ENCODE measurements at places on chromosomes 7 and 10. TPM values are rescaled to one million over a fixed set of nuclear protein-coding genes. Genes with fewer than 3 reads are reported as not detected.

DNA sequence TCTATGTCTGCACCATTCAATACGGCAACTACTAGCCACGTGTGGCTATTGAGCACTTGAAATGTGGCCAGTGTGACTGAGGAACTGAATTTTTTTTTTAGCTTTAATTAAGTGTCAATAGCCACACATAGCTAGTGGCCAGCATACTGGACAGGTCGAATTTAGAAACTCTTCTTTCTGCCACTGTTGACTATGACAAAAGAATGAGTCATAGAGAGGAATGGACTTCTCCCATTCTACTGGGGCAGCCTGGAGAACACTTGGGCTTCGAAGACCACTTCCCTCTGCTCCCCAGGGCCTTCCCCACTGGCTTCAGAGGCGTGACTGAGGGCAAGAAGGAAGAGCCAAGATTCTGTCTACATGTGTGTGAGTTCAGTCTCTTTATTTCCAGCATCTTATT, 137.5 kb downstream of the SNX10 start:
- no peak for DNase-seq

GRCh38 chr7:44531421-44532380, 9.4 kb downstream of the NPC1L1 start:
- DNase-seq, result no peak

DNA sequence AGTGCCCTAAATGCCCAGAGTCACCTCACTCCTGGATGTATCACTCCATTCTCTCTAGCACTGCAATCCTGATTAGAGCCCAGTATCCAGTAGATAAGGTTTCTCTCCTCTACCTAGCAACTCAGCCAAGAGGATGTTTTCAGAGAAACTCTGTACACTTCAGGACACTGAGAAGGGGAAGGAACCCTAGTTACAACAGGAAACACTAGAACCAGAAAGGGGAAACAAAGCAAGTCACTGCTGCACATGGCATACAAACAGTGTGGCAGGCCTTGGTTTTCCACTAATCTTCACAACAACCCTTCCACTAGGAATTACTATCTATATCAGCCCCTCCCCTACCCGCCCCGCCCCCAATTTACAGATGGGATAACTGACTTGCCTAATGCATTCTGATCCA, 1.6 kb downstream of the FAM204A start:
- DNase-seq, result no peak

GRCh38 chr7:157502701-157503111, 165.9 kb downstream of the DNAJB6 start:
- DNase-seq, result peak; percentile 20

- DNase-seq, result peak; percentile 52
These were observed 478 bp upstream of the ZNF22 start for GRCh38 chr10:45000138-45000751.

GRCh38 chr7:100190048-100190711, 12.5 kb downstream of the STAG3 start:
- DNase-seq, result no peak

- no peak for DNase-seq
These were observed 20.5 kb upstream of the CFAP46 start for GRCh38 chr10:132962623-132963429.

DNA sequence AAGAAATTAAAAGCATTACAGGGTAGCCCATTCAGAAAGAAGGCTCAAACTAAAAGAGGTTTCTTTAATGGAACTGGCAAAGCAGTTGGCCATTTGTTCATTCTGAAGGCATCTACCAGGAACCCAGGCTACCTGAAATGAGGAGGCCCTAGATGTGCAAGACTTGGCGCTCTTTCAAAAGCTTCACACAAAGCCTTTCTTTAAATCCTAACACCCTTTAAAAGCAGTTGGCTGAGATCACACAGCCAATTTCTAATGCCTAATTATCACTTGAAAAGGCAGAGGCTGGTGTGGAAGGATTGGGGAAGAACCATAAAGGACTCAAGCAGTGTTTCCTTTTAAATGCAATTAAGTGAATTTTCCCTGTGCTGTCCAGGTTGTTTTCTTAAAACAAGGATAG, 23.2 kb downstream of the PPP1R17 start:
- DNase-seq, result no peak

DNA sequence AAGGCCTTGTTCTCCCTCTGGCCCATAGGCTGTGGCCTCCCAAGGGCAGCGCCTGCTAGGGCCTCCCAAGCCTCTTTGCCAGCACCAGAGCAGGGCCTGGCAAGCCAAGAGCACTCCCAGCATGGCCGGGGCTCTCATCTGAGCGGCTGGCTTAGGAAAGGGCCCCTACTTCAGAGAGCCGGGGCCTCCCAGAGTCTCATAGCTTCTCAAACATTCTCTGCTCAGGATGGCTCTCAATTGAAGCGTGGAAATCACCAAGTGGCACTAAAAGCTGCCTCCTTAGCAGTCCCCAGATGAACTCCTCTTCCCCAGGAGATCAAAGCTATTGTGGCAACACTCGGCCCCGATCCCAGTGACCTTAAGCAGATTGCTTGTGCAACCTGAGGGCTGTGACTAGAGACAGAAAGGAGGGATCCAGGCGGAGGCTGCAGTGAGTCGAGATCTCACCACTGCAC, 69.4 kb downstream of the FAM53B start:
- no peak for DNase-seq

DNA sequence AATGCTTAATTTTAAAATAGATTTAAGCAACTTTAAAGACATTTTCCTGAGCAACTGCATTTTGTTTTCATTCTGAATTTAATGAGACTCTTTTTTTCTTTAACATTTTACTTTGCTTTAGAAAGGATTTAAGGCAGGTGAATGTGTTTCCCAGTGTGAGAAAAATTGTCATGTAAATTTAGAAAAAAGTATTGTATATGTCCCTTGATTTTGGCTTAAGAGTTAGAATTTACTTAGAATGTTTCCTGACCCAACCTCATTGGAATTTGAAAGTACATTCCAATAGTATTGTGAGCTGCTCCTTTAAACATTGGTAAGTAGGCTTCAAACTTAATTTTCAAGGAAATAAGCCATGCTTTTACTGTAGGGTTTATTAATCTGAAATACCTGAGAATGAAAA, 110.2 kb downstream of the PTEN start:
- no peak for DNase-seq

- no peak for DNase-seq
These were observed 125.9 kb downstream of the CFTR start for GRCh38 chr7:117605712-117606111.

GRCh38 chr10:78170026-78170475, 136.4 kb downstream of the RPS24 start:
- no peak for DNase-seq

GRCh38 chr10:131418681-131419080, 107.2 kb upstream of the TCERG1L start:
- no peak for DNase-seq

- no peak for DNase-seq
These were observed 27.4 kb upstream of the PCBD1 start for GRCh38 chr10:70915806-70916205.

GRCh38 chr7:39554583-39555165, 11.5 kb upstream of the YAE1 start:
- DNase-seq, result no peak

DNA sequence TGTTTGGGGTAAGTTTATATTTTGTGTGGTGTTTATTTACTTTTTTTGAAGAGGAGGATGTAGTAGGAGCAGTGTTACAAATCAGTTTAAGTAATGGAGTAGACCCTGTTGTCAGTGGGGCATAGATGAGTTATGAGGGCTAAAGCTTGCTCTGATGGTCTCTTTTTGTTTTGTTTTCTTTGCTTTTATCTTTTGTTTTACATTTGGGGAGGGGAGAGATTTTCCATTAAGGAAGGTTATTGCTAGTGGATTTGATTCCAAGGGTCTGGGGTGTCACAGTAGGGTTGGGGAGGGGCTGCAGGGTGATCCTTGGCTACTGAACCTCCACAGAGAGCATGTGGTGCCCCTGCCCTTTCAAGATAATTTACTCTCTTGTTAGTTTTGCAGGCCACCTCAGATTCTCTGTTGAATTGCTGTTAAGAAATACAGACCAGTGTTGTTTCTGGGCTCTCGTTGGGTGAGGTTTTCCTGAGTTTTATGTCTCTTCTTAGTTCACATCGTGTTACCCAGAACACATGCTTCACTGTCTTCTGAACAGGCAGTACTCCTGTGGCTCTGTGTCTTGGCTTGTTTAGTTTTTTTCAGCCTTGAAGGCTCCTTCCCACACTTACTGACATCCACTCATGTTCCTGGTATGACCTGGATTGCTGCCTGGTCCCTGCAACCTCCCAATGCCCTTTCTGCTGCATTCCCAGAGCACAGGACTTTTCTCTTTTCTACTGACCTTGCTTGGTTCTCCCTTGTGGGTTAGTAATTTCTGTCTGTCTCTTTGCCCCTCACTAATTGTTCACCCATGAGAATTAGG, 4.2 kb downstream of the KIFBP start:
- peak; percentile 17 for DNase-seq

GRCh38 chr7:101588131-101588935, 40.8 kb downstream of the MYL10 start:
- DNase-seq, result no peak

GRCh38 chr10:69315610-69316312, 37.5 kb downstream of the HK1 start:
- DNase-seq, result no peak

GRCh38 chr7:81459485-81459884, 310.4 kb downstream of the HGF start:
- no peak for DNase-seq

DNA sequence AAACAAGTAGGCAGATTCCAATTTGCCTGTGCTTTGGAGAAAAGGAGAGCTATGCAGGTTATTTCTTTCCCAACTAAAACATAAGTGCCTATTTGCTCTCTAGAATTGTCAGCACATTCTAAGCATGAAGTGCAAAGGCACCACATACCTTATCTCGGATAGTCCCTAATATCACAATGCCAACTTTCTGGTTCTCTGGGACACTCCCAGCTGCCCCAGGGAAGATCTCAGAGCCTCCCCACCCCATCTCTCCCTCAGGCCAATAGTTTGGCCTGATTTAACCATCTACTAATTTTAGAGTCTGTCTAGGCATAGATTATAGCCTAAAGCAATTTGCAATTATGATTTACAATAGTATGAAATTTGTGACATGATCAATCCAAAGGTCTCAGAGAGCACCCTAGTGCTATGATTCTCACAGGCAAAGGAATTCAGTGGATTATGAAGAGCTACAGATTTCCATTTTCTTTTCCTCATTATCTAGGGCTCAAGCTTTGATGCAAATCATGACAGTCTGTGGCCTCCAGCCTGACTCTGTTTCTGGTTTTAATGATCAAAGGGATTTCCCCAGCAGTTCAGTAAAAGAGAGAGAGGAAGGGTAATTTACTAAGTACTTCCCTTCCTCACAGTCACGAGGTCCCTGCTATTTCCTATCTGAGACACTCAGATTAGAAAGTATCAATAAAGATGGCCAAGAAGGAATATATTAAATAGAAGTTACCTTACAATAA, 29.0 kb upstream of the IL6 start:
- peak; percentile 14 for DNase-seq

DNA sequence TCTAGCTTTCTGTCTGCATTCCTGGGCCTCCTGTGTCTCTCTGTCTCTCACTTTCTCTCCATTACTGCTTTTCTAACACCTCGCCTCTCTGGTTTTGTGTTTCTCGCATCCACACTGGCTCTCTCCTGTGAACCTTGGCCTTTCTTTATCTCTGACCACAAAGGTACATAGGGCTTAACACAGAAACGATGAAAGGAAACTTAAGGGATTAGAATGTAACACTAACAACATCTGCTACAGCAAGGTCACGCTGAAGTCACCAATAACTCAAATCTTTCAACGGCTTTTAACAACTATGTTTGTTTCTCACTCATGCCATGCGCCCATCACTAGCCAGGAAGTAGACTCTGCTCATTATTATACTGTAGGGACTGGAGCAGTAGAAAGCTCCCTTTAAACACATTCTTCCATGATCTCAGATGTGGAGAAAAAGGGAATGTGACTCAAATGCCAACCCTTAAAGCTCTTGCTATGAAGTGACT, 9.3 kb upstream of the OR6V1 start:
- no peak for DNase-seq

DNA sequence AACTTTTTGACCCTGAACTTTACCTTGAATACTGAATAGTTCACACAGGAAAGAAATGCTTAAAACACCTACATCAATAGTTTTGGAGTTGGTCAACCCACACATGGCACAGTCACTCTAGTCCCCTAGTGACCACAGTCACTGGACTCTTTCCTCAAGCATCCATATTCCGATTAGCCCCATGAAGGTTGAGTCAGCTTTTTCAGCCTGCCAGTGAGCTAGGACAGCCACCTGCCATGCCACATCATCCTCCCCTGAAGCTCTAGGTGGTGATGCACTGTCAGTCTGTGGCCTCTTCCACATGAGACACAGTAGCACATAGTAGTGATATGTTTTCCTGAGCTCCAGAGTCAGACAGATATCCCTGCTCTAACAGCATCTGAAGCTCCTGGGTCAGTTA, 537.2 kb downstream of the XPNPEP1 start:
- no peak for DNase-seq

DNA sequence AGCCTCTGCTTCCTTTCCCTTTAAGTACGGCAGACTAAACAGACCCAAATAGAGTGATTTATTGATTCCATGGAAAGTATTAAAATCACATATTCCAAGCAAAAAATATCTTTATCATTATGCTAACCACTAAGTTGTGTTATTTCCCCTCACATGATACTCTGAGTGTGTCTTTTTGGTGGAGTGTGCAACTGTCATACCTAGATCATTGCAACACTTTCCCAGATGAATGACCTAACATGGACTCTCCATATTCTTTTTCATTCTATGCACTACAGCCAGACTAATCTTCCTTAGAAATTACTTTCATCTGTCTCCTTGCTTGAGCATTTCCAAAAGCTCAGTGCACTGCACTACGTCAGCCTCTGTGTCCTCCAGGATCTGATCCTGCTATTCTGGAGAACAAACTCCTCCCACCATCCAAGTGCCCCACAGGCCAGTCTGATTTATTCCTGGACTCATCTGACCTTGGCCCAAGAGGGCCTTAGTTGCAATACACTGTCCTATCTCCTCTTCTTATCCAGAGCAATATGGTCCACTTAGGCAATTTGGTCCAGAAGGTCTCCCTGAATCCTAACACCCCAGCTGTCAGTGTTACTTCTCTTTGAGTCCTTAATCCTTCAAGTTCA, 263.3 kb upstream of the KLF6 start:
- no peak for DNase-seq

DNA sequence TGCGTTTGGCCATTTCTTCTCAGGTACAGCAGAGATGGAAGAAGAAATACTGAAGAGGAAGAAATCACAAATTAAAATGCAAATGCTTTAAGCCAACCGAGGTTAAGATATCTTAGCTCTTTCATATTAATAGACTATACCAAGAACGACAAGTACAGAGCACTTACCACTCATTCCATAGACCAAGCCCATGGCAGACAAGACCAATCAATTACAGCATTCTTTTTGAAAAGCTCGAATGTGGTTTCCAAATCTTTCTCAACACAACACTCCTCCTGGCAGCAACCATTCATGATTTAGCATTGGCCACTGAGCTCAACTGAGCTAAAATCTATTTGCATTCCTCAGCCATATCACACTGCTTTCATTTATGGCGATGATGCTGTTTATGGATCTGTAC, 2.7 kb downstream of the ASAH2 start:
- DNase-seq, result no peak

Gene ARMC3
- not detected for total RNA-seq

Gene CNNM1
- not detected for total RNA-seq

Gene EBLN1
- total RNA-seq, result not detected

Gene TMEM270
- total RNA-seq, result not detected

Gene ESYT2
- total RNA-seq, result 78.6 TPM

Gene PAPOLB
- total RNA-seq, result 0.60 TPM

Gene SPDYE8
- total RNA-seq, result not detected

Gene ZNF503
- 3.0 TPM for total RNA-seq

Gene TASOR2
- 55.0 TPM for total RNA-seq

Gene MBLAC1
- total RNA-seq, result not detected

Gene IFIT1B
- total RNA-seq, result not detected

Gene SNX10
- 5.9 TPM for total RNA-seq

Gene PTEN
- total RNA-seq, result 184 TPM

Gene NEBL
- 12.0 TPM for total RNA-seq

Gene SFXN2
- total RNA-seq, result 64.9 TPM
